ENCODE measurements at places on chromosomes 6 and 20.

DNA sequence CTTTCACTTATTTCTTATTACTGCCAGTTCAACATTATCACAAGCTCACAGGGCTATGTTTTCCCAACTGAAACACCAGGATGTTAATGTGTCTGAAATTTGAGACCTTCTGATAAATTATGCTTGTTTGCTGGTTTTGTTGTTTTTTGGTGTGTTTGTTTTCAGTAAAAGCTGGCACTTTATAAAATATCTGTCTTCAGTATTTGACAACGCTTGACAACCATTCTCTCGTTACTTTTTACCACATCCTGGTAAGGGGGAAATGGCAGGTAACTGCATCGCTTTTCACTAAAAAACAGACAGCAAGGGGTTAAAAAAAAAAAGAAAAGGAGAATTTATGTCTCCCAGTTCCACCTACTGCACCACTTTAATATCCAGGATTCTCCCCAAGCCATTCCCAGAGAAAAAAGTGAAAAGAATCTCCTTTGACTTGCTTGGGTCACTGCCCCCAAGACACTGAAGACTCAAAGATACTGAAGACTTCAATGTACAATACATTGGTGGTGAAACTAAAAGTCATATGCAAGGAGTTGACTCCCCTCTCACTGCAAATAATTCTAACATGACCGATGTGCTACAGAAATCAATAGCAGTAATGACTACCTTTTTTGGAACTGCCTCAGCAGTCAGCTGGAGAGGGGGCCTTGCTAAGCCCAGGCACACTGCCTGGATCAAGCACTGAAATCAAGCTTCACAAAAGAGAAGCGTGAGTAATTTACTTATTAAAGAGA, 88.9 kb downstream of the HIVEP2 start:
- no peak for DNase-seq

- DNase-seq = no peak
Measured at GRCh38 chr20:20265210-20265609, 102.7 kb upstream of the INSM1 start.

DNA sequence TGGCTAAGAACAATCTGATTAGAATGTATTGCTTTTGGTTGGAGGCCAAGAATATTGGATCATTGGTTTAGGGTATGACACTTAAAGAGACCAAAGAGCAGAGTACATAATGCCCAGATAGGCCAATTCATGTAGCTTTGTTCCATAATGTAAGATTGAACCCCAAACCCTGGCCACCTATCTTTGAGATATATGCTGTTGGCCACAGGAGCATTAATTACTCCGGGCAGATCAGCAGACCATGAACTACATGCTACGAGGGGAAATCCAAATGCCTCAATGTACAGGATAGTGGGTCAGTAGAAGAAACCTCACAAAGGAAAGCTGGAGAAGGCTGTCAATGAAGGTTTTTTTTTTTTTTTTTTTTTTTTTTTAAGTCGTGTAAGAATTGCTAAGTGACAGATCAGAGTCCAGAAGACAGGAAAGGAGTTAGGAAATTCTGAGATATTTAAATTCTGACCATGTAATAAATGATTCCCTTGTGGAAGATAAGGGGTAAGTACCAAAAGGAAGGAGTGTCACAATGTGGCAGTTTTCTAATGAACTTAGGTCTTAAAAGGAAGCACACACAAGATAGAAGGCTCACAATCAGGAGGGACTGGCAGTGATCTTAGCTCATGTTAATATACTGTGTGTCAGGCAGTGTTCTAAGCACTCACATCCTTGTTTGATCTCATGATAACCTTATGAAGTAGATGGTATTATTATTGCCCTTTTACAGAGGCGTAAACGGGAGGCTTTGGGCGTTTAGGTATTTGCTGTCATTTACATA, 61.4 kb downstream of the CARMIL1 start:
- DNase-seq = no peak

DNA sequence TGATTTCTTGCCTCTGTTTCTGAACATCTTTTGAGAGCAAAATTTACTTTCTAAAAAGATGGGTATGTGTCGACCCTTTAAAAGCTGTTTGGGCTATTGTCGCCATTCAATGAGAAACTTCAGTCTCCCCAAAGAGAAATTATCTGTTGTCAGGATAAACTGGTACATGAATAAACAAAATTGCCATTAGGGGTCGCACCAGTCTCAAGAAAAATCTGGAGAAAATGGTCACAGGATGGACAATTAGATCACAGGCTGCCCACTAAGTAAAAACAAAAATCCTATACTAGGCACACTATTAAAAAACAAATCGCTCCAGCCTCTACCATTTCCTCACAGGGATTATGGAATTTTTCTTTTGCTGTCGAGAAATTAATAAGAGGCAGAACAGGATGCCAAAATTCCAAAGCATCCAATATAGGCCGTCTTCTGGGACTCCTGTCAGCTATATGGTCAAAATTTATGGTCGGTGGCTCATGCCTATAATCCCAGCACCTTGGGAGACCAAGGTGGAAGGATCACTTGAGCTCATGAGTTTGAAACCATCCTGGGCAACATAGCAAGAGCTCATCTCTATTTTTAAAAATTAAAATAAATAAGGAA, 5.5 kb upstream of the HLA-E start:
- peak; percentile 73 for DNase-seq

DNA sequence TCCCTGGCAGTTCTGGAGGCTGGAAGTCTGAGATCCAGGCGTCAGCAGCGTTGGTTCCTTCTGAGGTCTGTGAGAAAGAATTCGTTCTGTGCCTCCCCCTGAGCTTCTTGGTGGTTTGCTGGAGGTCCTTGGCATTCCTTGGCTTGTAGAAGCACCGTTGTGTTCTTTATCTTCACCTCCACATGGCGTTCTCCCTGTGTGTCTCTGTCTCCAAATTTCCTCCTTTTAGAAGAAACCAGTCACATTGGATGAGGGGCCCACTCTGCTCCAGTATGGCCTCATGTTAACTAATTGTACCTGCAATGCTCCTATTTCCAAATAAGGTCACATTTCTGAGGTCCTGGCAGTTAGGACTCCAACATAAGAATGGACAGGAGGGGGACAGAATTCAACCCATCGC, 73.0 kb upstream of the BACH2 start:
- DNase-seq = peak; percentile 71

DNA sequence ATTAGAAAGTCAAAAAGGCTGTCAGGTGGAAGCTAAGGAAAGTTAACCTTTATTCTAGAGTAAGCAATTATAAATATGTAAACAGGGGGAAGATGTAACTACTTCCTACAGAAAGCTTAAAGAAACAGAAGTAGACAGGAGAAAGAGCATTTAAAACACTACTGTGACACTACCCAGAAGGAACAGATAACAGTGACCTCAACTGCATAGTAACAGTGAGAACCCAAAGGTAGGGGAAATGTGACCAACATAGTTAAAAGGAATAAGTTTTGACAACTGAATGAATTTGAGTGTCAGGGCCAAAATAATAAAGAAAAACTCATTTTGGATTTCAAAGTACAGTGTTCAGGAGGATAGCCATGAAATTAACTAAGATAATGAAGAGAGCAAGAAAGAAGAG, 43.5 kb downstream of the IBTK start:
- no peak for DNase-seq

GRCh38 chr6:116244284-116244683, 9.6 kb downstream of the TSPYL4 start:
- no peak for DNase-seq

GRCh38 chr6:78925317-78925716, 58.0 kb downstream of the IRAK1BP1 start:
- DNase-seq = no peak

Data from iris pigment epithelial cell (primary cell).